ENCODE measurements at places on chromosomes 16 and 17.

GRCh38 chr17:76840443-76840767, 27.8 kb upstream of the MGAT5B start:
- no peak for DNase-seq

DNA sequence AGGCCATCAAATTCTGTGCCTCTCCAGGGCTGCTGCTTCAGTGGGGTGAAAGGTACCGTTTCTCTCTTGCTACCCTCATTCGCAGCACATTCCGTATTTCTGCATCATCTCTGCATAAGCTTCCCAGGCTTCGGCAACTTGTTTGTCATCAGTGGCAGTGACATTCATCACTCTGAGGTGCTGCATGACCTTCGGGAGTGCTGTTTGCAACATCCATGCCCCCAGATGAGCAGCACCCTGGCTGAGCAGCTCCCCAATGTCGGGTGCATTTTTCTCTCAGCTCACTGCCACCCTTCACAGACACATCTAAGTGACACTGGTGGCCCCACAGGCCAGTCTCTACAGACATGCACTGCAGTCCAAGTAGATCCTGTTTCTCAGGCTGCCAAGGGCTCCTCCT, 3.8 kb downstream of the CREBBP start:
- no peak for DNase-seq

GRCh38 chr16:51682905-51683304, 531.8 kb upstream of the SALL1 start:
- no peak for DNase-seq

DNA sequence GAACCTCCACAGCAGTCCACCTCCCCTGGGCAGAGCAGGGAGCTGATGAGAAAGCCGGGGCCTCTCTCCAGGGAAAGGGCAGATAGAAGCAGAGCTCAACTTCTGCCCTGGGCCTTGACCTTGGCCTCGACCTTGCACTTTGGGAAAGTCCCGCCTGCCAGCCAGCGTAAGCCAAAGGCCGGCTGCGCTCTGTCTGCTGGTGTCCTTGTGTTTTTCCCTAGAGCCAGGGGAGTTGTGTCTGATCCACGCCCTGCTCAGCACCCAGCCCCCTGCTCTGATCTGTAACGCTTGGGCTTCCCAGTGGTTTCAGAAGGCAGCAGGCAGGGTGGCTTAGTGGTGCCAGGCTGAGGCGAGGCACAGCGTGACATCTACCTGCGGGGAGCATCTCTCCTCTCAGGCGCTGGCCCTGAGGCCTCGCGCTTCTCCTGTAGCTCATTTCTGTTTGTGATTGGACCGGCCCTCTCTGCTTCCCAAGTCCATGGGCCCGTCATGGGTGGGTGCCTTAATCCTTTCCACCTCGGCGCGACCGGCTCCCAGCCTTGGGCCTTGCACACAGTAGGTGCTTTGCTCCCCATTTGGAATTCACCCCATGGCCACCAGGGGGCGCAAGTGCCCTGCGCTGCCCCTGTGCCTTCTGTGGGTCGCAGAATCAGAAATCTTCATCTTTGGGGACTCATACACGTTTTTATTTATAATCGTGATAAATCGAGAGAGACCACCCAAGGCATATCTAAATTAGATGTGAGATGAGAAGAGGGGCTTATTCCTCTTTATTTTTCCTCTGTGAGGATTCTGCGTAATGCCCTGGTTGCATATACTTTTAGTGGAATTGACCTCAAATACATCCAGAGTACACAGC, 24.2 kb downstream of the SGSH start:
- DNase-seq, result peak; percentile 52

GRCh38 chr17:40454613-40454995, 11.4 kb downstream of the IGFBP4 start:
- DNase-seq, result no peak

DNA sequence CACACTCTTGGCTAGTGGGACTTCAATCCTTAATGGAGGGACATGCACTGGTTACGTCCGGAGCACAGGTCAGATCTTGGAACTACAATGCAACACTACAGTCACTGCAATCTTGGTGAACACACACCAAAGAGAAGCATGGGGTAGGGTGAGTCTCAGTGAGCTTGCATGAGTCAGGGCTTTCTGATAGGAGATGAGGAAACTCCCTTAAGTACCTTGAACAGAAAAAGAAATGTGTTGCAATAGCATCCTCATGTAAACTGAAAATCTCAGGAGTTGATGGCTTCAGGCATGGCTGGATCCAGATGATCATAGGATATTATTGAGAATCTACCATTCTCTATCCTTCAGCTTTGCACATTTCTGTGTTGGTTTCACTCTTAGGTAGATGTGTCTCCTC, 54.1 kb downstream of the CES1 start:
- DNase-seq, result no peak

DNA sequence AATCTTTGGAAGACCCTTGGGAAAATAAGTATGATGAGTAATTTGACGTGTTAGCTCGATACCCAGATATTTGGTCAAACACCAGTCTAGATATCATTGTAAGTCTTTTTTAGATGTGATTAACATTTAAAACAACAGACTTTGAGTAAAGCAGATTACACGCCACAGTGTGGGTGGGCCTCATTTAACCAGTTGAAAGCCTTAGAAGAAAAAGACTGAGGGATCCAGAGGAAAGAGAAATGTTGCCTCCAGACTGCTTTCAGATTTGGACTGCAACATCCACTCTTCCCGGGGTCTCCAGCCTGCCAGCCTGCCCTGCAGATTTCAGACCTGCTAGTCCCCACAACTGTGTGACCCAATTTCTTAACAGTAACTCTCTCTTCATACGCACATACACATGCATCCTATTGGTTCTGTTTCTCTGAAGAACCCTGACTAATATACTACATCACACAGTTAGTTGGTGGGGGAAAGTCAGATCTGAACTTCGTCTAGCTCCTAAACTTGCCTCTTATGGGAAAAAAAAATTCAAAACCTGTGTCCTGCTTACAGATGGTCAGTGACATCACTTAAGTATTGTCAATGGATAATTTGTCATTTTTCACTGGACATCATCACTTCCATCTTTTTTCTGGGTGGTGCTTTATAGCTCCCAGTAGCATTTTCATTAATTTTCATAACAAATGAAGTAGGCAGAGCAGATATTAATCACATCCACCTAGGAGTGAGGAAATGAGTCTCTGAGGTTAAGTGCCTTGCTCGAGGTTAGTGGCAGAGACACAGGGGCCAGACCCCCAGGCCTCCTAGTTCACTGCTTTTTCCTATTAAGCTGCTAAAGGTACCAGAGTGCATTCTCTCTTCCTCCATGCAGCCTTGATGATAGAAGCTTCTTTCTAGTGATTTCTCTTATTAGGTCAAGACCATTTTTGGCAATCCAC, 107.7 kb upstream of the TOB1 start:
- DNase-seq, result no peak

GRCh38 chr17:44363613-44364159, at the start of gene FAM171A2:
FAM171A2 (minus strand) TSS chr17:44363853; CDS start chr17:44363714, 139 bp downstream.
- peak; percentile 76 for DNase-seq

DNA sequence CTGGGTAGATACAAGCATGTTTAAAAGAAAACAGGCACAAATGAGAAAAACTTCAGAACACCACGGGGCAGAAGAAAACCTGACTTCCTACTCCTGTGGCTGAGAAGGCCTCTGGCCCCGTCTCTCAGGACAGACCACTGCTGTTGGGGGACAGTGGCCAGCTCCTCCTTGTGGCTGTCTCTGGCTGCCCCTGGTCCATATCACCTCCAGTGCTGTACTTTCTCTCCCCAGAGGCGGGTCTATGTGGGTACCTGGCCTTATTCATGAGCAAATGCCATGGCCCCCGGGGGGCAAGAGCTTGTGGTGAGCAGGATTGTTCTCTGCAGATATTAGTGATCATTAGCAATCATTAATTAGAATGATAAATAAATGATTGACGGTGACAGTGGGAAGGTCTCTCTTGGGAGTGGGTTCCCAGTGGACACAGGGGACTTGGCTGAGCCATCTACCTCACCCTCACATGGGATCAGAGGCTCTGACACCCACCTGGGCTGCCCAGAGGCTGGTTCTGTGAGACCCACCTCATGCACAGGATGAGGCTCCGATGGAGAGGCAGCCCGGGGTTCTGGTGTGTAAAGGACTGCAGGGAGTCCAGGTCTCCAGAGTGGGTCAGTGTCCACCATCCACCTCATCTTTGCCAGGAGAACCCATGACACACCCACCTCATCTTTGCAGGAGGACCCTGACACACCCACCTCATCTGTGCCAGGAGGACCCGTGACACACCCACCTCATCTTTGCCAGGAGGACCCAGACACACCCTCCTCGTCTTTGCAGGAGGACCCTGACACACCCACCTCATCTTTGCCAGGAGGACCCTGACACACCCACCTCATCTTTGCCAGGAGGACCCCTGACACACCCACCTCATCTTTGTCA, 30.6 kb upstream of the CBFA2T3 start:
- no peak for DNase-seq

- no peak for DNase-seq
Measured at GRCh38 chr17:57760046-57760445, 14.9 kb upstream of the CCDC182 start.
